Amygdala (tissue), 56 donors: ENCODE measurements at places on chromosomes 4 and X.

DNA sequence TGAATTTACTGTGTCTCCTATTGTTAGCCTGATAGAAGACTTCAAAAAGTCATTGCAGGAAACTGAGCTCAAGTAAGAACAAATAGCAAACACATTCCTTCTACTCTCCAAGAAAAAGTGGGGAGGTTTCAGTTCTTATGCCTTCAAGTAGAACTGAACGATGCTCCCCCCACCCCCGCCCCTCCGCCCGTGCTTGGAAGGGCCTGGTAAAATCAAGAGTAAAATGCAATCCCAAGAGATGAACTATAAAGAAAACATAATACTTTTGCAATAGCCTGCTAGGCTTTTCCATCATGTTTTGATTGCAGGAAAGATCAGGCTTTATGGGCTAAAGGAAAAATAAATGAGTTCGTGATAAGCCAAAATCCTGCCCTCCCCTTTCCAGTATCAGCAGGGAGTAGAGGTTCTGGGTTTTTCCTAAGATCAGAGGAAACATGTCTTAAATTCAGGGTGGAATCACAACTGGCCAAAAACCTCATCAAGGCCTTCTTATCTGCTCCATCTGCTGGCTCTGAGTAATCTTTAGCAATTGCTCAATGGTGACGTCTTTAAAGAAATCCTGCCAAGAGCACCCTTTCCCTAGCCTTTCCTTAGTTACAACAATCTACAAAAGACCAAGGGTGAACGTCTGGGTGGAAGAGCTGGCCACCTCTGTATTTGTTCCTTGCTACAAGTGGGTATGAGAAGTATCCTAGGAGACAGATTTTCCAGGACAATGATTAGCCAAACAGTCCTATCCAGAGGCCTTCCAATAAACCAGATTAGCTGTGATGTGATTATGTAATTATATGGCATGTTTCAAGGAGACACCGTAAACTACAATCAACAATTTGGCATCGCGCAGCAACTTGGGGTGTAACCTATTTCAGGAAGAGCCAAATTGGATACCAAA is 66.3 kb upstream of the FAM9C start:
- DNase-seq: no peak

DNA sequence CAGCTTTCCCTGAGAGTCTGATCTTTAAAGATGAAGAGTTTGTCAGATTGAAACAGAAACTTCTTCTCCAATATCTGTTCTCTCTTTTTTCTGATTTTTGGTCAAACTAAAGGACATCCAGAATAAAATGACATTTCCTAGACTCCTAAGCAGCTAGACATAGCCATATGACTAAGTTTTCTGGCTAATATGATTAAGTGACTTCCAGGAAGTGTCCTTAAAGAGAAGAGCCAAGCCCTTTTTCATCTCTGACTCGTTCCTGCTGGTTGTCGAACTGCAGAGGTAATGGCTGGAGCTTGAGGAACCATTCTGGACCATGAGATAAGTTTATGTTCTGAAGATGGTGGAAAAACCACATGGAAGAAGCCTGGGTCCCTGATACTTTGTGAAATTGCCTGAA is 546.0 kb downstream of the BCOR start:
- DNase-seq: no peak

GRCh38 chr4:38034986-38035882 is 75.0 kb downstream of the PTTG2 start:
- DNase-seq: no peak

- DNase-seq: no peak
These were observed 111.8 kb upstream of the STIM2 start for GRCh38 chr4:26748811-26749210.

DNA sequence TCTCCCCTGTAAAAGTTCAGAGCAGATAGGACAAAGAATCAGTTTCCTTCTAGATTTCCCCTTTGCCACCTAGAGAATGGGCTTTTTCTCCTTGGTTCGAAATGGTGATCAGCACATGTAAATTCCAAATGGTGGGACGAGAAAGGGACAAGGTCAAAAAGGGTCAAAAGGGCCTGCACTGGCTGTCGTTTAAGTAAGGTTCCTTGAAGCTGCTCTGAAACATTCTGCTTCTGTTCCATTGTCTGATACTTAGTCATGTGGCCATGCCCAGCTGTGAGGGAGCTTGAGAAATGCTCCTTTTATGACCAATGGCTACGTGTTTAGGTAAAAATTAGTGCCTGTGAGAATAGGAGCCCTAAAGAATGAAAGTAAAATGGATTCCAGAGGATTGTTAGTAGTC is 165.9 kb upstream of the CENPE start:
- no peak for DNase-seq

DNA sequence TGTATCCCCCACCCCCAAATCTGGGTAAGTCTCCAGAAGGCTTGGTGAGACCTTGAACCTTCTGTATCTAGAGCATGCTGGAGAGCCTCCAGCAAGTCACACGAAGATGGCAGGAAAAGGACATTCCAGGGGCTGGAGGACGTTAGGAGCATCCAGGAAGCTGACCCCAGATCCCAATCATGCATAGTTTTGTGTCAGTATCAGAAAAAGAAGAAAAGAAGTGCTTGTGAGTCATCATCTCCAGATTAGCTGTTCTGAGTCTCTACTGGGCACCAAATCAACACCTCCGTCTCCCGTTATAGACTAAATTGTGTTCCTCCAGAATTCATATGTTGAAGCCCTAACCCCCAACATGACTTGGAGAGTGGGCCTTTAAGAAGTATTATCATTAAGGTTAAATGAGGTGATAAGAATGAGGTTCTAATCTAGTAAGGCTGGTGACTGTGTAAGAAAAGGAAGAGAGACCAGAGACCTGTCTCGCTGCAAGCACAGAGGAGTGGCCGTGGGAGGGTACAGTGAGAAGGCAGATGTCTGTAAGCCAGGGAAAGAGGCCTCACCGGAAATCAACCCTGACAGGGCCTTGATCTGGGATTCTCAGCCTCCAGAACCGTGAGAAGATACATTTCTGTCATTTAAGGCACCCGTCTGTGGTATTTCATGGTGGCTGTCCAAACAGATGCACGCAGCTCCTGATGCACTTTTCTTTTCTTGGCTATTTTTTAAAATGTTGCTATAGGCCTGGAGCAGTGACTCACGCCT is 38.1 kb upstream of the CLDN24 start:
- no peak for DNase-seq

GRCh38 chrX:109840585-109840984 is 107.5 kb upstream of the ACSL4 start:
- DNase-seq: no peak

GRCh38 chr4:46954643-46955042 is 38.7 kb downstream of the GABRA4 start:
- no peak for DNase-seq

GRCh38 chrX:124242131-124242530 is 90.3 kb upstream of the TEX13D start:
- DNase-seq: no peak

- DNase-seq: no peak
These were observed 99.3 kb upstream of the ARMCX2 start for GRCh38 chrX:101759000-101759399.

- DNase-seq: no peak
These were observed 502.4 kb downstream of the NLGN4X start for GRCh38 chrX:5726224-5726623.

- DNase-seq: peak; percentile 38
These were observed 755 bp downstream of the KLHL8 start for GRCh38 chr4:87219632-87220093.
